ENCODE measurements at places on chromosomes 13 and 19.

DNA sequence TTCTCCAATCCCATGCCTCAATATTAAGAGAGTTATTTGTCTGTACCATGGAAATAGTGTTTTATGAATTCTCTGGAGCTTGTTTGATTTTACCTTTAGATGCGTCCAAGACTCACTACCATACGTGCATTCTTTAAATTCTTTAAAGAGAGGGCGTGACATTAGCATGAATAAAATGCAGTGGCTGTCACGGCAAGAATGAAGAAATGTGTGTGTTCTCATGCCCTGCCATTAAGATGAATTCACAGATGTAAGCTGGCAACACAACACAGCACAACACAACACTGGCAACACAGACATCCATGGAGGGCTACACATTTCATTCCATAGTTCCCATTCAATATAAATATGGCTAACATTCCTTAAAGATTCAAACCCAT, 213.4 kb downstream of the ENOX1 start:
- DNase-seq = no peak

DNA sequence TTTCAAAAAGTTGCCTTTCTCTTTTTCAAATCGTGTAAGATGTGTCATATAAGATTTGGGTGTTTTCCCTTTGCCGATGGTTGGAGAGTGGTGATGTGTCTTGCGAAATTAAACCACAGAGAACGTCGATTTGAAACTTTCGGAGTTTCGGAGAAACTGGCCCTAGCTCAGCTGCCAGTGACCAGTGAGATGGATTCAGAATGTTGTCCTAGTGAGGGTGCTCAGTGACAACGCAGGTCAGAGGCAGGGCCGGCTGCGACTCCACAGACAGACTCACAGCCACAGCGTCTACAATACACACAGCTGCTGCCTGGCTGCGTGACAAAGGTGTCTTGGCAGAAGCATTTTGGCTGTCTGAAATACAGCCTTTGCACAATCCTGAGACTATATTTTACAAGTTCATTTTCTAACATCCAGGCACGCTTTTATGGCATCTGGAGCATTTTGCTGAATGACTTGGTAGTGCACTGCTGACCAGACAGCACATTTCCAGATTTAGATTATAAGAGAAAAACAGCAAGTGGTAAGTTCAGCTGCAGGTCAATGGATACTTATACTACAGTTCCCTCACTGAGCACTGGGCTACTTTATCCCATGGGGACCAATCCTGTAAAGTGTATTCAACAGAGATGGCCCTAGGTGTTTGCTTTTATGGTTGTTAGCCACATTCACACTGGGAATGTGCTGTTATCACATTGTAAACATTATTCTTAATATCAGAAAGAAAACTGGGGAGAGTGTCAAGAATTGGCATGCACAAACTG, 207.5 kb downstream of the KCNRG start:
- peak; percentile 7 for DNase-seq

GRCh38 chr19:38352611-38353010, 17.0 kb downstream of the CATSPERG start:
- no peak for DNase-seq

GRCh38 chr13:78030341-78030896, 111.8 kb upstream of the EDNRB start:
- DNase-seq = no peak

- no peak for DNase-seq
Observed at GRCh38 chr19:47682939-47683338, 30.3 kb upstream of the EHD2 start.

- DNase-seq = no peak
Observed at GRCh38 chr19:8578642-8579265, 1.5 kb upstream of the MYO1F start.

GRCh38 chr19:47757617-47758442, 12.5 kb downstream of the NOP53 start:
- no peak for DNase-seq
